M059J (cell line): ENCODE measurements at places on chromosomes 13 and 19.

DNA sequence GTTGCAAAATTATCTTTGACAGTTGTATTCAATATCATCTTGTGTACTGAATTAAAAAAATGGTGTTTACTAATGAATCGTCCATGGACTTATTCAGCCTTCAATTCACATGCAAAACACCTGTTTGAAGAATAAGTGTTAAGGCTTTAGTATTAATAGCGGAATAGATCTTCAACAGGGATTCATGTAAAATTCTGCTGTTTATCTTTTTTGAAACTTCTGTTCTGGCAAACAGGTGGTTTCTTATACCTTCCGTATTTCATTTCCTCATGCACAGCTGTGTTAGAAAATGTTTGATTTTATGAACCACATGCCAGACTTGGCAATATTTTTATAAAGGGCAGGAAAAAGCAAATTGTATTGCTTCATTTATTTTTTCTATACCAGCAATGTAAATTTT is 255.7 kb downstream of the DACH1 start:
- no peak for DNase-seq

DNA sequence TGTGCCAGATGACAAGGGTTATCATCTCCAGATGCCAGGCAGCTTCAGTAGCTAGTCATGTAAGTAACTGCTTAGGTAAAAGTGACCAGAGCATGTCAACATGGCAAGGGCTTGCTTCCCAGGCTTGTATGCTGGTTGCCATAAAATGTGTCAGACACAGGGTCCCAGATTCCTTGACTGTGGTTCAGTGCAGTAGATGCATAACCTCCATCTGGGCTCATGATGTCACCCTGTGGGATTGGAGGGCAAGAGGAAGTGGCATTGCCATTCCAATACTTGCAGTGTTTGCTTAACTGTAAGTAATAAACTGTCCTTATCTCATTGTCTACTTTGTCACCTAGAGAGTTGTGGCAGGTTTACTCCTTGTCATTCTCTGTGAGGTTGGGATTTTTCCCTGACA is 226.8 kb downstream of the PCDH17 start:
- no peak for DNase-seq

DNA sequence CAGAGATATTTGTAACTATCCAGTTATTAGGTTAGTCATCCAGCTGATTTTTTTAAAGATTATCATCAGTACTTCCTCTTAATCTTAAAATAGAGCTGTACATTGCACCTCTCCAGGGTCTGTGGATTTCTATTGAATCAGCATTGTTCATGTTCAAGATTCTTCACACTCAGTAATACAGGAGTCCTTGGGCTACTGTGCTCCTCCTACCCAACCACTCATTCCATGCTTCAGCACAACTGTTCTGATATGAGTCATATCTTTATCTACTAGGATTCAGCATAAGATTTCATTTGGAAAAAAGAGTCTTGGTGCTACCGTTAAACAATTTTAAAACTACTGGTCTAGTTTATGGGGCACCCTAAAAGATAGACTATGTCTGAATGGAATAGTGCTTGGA is 357.8 kb downstream of the DCT start:
- DNase-seq, result peak; percentile 3

DNA sequence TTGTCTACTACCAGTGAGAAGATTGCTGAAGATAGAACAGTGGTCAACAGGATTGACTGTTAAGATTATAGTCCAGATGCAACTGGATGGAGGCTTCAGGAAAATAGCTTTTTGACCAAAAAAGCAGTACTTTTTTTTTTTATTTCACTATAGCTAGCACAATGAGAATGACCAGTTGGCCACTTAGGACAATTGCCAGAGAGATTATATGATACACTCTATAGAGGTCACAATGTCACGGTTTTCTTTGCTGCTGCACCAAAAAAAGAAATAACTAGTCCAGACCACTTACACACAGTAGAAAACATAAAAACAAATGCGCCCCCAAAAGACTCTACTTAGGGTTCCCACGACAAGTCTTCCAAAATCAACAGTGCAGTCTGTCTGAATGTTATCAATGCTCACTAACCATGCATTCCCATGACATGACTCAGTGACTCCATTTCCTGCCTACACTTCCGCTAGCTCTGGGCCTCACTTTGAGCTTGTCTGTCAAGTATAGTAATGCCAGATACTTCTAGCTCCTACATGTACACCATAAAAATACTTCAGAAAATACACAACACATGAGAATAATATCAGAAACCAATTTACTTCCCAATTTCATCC is 209.1 kb upstream of the STARD13 start:
- peak; percentile 95 for DNase-seq

DNA sequence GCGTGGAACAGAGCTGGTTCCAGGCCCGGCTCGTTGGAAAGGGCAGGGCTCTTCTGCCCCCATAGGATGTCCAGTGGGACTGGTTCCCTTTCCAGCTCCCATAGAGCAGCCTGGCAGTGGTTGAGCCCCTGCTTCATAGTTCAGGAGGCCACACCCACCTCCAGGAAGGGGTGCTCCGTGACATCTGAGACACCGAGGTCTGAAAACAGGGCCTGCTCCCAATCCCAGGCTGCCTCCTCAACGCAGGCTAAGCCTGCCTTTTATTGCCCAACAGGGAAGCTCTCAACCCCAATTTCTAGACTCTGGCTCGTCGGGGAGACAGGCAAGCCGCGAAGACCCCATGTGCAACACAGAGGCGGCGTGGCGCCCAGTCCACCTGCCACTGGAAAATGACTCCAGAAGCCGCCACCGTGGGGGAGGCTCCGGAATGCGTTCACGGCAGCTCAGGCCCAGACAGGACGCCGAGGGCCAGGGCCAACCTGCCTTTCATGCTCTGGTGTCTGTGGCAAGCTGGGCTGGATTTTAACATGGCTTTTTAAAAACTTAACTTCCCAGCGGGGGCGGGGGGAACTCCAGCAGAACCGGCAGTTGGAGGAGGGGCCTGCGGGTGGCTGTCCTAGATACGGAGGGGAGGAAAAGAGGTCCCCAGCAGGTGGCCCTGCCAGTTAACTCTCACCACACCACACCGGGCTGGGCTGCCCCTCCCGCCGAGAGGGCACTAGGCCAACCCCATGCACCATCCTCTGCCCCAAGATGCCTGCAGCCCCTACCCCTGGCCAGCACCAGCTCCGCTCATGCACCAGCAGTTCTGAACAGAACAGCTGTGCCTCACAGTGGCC is 17.9 kb upstream of the TINCR start:
- no peak for DNase-seq

DNA sequence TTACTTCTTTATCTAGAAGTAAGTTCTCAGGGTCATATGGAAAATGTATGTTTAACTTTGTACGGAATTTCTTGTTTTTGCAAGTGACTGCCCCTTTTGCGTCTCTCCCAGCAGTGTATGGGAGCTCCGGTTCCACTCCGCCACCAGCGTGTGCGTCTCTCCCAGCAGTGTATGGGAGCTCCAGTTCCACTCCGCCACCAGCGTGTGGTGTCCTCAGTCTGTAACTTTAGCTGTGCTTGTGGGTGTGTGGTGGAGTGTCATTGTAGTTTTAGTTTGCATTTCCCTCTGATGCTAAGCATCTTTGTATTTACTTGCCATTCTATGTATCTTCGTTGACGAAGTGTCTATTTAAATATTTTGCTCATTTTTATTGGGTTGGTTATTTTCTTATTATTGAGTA is 2.4 kb downstream of the CUL4A start:
- no peak for DNase-seq
